ENCODE measurements at places on chromosomes 6 and 20.

DNA sequence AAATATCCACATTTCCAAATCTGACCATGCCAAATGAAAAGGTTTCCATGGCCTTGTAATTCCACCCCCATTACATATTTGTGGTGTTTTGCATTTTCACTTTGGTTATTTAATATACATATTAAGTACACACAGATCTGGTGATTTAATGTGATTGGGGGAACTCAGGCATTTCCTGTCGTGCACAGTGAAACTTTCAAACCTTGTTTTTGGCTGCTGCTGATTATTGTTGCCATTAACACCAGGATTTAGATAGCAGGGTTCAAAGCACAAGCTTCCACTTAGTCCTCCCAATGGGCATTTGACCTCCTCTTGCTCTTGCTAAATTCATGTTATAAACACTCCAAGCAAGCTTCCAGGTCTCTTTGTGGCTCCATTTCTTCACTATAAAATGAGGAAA is 166.5 kb downstream of the SOBP start:
- DNase-seq = no peak

GRCh38 chr6:117495869-117496268 is 13.4 kb downstream of the DCBLD1 start:
- DNase-seq = no peak

DNA sequence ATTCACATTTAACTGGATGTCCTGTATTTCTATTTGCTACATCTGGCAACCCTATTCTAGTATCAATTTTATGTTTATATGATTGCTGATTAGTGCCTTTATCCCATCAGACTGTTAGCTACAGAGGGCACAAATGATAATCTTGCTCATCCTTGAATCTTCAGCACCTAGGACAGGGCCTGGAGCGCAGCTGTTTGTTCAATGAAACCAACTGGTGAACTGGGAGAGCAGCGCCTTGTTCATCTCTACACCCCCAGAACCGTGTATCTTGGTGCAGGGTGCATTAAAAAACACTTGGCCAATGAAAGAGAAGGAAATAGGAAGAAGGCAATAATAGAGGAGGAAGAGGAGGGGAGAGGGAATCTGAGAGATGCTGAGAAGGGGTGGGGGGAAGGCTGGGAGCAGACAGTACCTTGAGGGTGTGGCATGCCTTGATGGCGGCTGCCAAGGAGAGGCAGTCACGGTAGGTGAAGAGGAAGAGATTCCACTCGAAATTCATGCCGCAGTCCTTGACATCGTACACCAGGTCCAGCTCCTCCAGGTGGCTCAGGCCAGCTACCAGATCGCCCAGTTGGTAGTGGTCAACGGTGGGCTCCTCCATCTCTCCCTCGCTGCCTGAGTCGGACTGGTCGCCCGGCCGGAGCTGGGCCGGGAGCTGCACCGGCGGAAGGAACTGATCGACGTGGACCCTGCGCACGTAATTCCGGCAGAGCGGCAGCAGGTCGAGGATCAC is 15.5 kb downstream of the TMEM151B start:
- DNase-seq = no peak

- no peak for DNase-seq
Measured at GRCh38 chr20:3032624-3033023, 10.8 kb upstream of the GNRH2 start.

DNA sequence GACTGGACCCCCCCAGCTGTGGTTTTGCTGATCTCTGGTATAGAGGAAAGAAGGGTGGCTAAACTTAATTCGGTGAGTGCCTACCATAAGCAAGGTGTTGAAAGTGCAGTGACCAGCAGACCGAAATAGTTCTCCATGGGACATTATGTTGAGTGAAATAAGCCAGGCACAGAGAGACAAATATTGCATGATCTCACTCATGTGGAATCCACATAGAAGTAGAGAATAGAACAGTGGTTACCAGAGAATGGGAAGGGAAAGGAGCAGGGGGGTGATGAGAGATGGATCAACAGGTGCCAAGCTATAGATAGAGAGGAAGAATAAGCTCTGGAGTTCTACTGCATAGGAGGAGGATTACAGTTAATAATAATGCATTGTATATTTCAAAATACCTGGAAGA is 9.7 kb upstream of the GCNT2 start:
- no peak for DNase-seq

- no peak for DNase-seq
Measured at GRCh38 chr6:108193131-108193530, 27.3 kb downstream of the NR2E1 start.

DNA sequence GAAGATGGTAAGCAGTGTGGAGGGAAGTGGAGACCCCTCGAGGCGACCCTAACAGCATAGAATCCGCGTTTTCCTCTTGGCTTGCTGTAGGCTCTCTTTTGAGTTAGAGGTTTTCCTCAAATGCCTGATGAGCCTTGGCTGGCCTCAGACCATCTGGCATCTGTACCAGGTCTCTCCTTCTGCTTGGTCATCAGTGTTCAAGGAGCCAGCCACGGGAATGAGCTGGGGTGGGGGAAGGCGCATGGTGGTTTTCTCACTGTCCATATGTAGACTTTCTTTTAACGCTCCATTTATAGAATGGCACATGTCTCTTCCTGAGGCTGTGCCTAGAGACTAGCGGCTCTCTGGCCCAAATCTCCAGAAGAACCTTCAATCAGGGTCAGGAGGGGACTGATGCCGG is 8.1 kb upstream of the GUCA1A start:
- DNase-seq = no peak

DNA sequence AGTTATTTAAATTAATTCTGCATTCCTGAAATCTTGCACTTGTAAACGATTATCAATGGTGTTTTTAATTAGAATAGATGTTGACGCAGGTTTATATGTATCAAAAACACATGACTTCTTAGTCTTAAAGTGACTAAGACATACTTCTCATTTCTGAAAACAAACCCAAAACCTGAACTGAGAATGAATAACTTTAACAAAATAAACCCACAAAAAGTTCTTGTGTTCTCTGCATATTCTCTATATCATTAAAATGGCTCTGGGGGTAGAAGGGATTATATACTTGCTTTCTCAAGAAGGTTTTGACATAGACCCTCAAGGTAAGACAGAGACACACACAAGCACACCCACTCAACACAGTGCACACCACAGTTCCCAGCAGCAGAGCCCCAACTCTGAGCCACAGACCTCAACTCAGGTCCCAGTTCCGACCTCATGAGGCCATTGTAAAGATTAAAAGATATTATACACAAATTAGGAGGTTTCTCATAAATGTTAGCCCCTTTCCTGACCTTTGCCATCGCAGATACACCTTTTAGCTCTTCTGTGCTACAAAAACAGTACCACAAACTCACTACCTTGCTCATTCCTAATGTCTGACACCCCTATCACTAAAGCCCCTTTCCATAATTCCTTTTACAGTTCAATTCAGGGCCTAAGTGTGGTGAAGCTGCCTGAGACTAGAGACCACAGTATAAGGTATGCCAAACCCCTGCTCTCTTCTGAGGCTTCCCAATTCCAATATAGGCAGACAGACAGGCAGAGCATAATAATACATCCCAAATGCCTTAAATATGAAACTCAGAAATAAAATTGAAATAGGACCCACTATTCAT is 267.8 kb downstream of the PTPRK start:
- DNase-seq = no peak

GRCh38 chr6:46270336-46270735 is 99.6 kb upstream of the ENPP5 start:
- DNase-seq = no peak

DNA sequence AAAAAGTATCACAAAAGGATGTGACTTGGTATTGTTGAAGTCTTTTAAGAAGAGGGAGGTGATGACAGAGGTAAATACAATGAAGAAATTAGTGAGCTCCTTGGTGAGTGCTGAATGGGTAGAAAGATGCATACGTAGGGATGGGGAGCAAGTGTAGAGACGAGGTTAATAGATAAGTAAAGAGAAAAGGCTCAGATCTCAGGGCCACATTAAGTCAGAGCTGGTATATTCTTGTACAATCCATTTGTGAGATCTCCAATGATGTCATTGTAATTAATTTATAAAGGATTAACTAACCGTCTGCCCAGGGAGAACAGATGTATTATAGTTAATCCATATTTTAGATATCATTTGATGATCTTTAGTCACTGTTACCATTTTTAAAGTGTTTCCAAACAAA is 43.4 kb downstream of the SMPDL3A start:
- DNase-seq = no peak

GRCh38 chr6:6966569-6966968 is 141.2 kb upstream of the RREB1 start:
- no peak for DNase-seq

- no peak for DNase-seq
Measured at GRCh38 chr6:139369568-139370282, 4.7 kb downstream of the CITED2 start.

DNA sequence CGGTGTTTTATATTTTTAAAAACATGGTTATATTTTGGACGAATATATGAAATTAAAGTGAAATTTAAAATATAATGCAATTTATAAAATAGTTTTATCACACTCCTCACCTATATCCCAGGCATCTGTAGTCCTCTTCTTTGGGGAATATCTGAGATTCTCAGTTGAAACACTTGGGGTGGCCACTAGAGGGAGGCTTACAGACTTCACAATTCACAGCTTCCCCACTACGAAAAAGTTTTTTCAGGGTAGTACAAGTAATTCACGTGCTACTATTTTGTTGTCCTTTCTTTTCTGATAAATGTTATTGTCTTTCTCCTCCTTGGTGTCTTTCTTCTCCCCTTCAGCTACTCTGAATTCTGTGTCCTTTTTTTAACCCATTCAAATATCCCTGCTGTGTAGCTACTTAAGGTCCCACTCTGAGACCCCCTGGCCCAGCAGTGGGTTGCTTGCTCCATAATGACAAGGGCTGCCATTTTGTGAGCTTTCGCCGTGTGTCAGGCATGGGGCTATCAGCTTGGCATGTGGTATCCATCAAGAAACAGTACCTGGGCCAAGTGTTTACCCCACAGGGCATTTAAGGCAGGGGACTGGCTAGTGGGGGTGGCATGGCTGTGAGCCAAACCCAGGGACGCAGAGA is 43.6 kb upstream of the PHACTR3 start:
- no peak for DNase-seq

- no peak for DNase-seq
Measured at GRCh38 chr6:149112976-149113375, 204.5 kb upstream of the TAB2 start.

GRCh38 chr6:87826424-87826823 is 124.4 kb upstream of the AKIRIN2 start:
- DNase-seq = no peak

DNA sequence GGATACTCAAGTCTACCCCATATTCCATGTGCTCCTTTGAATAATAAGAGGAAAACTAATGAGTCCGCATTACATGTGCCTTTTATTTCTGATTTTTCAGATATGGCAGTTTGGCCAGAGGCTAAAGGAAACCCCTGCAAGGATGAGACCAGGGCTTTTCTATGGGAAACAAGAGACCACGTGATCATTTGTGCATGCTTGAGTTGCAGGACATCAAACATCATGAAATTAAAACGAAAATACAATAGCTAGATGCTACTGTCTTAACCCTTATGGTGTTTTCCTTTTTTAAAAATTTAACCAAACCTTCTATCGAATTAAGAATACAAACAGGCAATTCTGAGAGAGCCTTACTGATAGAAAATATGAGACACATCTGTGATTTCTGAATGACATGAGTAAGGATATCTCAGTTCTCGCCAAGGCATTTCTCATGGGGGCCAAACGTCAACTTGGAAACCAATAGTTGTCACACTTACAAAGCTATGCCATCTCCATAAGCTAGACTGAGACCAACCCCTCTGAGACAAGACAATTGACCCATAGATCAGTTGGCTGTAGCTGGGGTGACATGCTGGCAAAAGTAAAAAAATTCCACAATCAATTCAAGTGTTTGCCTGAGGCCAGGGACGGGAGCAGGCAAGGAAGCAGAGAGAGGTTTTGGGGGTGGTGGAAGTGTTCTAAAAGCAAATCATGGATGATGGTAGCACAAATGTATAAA is 52.8 kb downstream of the RIPOR2 start:
- DNase-seq = no peak

DNA sequence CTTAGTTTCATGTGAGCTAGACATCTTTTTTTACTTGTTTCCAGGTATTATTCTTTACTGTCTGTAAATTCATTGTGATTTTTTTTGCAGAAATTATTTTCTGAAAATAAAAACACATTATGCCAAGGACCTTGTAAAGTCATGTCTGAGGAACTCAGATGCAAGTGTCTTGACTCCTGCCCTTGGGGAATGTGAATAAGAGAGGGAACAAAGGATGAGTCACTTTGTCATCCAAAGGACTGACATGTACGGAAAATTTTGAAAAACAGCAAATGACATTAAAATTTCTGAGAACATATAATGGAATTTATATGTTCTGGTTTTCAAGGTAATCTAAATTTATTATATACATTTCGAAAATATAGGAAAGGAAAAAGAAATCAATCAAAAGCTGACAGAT is 660.4 kb downstream of the CD109 start:
- no peak for DNase-seq

- DNase-seq = no peak
Measured at GRCh38 chr6:37792457-37793033, 27.0 kb upstream of the ZFAND3 start.

DNA sequence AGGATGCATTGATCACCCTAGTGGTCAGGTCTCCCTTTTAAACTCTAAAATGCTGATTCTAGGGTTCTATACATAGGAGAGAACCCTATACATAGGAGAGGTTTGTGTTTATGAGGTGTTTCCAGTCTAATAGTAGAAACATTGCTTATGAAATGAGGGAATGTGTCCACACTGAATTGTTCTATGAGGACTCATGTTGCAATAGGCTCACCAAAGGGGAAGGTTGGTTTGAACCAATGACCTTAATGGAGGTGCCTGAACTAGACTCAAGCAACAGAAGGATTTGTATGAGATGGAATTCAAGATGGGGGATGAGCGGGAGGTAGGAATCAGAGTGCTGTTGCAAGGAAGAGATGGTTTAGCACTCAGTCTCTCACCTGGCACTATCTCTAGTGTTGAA is 33.5 kb upstream of the UBR2 start:
- no peak for DNase-seq

DNA sequence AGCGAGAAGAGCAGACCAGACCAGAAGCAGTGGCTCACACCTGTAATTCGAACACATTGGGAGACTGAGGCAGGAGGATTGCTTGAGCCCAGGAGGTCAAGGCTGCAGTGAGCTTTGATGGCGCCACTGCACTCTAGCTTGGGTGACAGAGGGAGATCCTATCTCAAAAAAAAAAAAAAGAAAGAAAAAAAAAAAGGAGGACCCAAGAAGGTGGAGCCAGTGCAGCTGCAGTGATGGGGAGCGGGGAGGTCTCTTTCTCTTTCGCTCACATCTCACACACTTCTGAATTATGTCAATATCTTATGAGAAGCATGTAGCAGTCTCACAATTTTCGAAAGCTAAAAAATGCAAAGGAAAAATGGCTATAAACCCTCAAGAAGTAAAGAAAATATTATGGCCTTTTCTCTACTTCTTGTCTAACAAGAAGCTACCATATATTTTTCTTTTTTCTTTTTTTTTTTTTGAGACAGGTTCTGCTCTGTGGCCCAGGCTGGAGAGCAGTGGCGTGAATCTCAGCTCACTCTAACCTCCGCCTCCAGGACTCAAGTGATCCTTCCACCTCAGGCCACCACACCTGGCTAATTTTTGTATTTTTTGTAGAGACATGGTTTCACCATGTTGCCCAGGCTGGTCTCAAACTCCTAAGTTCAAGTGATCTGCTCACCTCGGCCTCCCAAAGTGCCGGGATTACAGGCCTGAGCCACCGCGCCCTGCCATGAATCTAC is 3.8 kb upstream of the SPO11 start:
- no peak for DNase-seq
